ENCODE measurements at places on chromosomes 3 and 15.
A peak's percentile ranks its signal among the peaks of the same experiment; 100 is the strongest.

DNA sequence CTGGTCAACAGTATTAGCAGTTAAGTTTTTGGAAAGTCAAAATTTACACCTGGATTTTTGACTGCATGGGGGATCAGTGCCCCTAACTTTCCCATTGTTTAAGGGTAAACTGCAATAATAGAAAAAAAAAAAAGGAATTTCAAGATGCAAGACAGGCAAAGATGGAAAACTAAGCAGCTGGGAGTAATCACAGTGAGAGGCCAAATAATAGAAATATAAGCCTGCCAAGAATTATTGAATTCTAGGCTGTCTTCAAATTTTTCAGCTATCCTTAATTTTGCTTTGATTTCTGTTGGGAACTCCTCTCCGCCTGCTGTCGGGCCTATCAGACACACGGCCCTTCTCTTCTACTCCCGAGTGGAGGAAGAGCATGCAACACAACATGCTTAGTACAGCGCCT is 215.5 kb upstream of the LMCD1 start:
- DNase-seq: no peak

DNA sequence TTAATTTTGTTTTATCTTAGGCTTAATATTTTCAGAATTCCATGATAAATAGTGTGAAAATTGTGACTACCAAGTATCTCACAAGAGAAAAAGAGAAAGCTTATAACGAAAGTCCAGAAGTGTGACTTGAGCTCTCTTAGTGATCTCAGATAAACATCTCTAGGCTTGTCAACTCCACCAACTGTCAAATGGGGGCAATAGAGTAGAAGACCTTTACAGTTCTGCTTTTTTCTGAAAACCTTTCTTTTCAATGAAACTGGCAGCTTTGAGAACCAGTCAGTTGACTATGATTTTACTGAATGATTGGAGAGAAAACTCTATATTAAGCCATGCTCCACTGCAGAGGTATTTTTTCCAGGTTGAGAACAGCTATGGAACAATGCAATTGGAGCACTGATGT is 119.2 kb upstream of the TP63 start:
- no peak for DNase-seq

DNA sequence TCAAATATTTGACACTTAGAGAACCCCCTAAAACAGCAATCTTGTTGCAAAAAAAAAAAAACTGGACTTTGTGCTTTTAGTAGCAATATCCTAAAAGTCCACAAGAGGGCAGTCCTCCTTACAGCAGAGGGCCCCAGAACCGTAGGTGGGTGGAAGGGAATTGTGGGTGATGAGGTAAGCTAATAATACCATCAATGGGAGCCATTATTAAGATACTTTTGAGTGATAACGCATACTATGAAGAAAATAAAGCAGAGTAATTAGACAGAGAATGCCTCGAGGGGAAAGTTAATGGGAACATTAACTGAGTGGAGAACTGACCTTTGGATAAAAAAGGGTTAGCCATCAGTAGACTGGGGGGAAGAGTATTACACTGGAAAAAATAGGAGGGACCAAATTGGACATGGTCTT is 229.9 kb downstream of the THRB start:
- DNase-seq: no peak

DNA sequence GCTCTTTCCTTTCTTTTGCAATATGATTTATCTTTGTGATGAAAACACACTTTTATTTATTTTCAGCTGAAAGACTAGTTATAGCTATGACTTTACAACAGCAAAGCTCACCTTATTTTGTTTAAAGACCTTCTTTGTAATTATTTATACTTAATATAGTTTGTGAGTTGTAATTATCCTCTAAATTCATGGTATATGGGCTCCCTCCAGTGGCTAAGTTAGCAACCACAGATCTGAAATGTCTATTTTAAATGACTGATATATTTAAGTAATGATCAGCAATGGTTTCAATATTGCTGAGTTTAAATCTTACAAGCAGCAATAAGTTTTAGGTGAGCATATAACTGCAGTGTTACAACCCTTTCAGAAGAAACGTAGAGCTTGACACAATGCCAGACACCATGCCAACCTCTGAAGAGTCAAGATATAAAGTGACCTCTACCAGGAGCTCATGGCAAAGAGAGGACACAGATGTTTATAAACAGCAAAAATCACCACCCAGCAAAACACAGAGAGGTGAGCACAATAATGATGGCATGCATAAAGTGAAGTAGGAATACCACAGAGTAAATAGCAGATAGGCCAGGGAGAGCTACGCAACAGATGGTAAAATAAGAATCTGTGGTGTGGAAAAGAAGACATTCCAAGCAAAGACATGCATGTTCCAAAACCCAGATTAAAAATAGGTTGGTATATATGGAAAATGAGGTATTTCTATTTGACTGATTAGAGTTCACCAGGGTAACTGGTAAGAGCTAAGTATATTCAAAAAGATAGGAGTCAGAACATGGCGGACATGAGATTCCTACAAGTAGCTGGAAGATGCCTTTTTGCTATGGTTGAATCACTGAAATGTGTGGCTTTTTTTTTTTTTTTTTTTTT is 143.7 kb upstream of the ZNF385D start:
- DNase-seq: no peak

- no peak for DNase-seq
Measured at GRCh38 chr3:186216900-186217819, 108.3 kb upstream of the ETV5 start.

GRCh38 chr3:93969443-93969842 is 4.3 kb downstream of the PROS1 start:
- DNase-seq: no peak

GRCh38 chr15:44366971-44367370 is 60.5 kb upstream of the CTDSPL2 start:
- no peak for DNase-seq

- DNase-seq: no peak
Measured at GRCh38 chr3:107206141-107206540, 171.1 kb upstream of the CCDC54 start.

DNA sequence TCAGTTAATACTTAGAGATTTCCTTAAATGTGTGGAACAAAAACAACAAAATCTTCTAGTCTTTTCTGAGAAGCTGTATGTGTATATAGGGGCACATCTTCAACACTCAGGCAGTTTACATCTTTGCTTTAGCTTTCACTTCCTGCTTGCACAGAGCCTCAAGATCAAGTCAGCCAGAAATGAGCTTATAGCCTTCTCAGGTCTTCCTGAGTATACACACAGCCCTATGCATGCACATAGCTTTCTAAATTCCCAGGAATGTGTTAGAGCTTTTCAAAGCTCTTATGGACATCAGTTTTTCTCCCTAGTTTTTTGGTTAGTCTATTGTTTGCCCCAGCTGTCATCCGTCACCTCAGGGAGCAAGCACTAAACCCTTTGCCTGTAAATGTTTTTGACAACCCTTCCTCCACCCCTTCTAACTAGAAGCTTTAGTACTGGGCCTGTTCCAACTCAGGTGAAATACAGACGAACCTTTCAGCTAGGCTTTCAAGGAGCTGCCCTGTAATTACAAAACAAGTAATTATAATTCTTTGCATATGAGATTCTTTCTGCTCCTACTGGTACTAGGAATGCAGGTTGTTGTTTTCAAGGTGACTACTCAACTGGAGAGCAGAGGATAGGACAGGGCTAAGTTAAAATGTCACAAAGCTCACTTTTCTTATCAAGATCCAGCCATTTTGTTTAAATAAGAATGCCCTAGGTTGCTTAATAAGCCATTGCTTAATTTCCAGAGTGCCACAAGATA is 22.6 kb upstream of the MTMR10 start:
- DNase-seq: no peak

GRCh38 chr3:34934660-34935059 is 704.7 kb upstream of the ARPP21 start:
- DNase-seq: no peak

DNA sequence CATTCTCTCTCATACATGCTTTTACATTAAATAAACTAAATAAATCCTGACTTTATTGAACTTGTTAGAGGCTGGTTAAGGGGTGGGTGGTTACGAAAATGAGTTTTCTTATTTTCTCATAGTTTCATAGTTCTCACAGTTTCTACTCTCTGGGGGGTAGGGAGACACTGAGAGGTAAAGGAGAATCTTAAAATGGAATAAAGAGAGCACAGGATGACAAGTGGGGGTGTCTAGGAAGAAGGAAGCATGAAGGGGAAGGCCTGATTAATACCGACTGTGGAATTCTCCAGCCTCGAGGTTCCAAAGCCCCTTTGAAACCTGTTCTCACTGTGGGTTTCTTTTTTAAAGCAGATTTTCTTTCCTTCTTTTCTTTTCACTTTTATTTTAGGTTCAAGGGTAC is 66.4 kb upstream of the TRA2B start:
- DNase-seq: no peak

GRCh38 chr3:155556531-155556930 is 188.3 kb downstream of the PLCH1 start:
- no peak for DNase-seq

DNA sequence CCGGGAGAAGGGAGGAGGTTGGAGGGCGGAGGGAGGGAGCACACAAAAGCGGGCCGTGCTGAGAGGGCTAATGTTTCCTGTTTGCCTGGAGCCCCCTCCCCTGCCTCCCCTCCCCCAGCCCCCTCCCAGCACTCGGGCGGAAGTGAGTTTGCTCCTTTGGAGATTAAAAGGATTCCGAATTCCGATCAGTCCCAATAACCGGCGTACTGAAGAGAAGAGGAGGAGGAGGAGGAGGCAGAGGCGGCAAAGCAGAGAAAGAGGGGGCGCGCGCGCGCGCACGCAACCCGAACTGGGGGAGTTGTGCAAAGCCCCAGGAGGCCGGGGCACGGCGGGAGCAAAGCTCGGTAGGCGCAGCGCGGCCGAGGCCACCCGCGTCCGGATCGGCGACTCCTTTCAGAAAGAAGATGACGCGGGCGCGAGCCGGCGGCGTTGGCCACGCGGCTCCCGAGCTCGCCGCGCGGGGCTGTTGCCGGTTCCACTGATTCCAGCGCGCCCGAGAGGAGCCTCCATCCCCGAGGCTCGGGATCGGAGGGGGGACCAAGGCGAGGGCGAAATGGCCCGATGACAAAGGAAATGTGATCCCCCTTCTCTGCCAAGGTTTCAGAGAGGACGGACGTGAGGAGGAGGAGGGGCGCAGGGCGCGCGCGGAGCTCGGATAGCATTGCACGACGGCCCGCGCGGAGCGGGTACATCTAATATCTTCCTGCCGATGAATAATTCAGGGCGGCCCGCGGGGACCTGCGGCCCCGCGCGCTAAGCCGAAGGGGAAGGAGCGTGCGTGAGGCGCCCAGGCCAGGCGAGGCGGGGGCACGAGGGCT is 1.1 kb upstream of the TRIM71 start:
- DNase-seq: peak; percentile 88

- no peak for DNase-seq
Measured at GRCh38 chr3:21704796-21705195, 46.2 kb downstream of the ZNF385D start.

- no peak for DNase-seq
Measured at GRCh38 chr3:63400246-63400860, 122.2 kb downstream of the SYNPR start.

DNA sequence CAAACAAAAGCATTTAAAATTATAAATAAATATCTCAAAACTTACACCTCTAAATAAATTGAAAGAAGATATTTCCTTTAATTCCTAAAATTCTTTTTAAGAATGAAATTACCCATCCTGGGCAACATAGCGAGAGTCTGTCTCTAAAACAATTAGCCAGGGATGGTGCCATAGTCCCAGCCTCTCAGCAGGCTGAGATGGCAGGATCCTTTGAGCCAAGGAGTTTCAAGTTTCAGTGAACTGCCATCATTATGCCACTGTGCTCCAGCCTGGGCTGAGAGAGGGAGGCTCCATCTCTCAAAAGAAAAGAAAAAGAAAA is 25.4 kb downstream of the AADAC start:
- no peak for DNase-seq

- no peak for DNase-seq
Measured at GRCh38 chr15:81497238-81497637, 123.2 kb upstream of the TMC3 start.

DNA sequence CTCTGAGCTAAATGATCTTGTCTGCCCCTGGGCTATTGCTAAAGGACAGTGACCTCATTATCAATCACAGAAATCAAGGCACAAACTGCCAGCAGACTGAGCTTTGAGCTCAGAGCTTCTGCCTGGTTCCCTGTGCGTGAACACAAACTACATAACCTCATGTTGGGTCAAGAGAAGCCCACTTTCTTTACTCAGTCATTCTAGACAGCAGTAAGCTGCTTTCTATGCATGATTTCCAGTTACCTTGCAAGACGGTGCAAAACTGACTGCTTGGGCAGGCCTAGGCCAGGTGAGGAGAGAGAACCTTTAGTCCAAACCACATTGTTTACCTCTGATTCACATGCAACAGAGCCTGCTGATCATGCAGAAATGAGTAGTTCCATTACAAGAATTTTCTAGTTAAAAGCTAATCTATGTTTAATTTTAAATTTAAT is 75.1 kb downstream of the ARRDC4 start:
- DNase-seq: no peak

DNA sequence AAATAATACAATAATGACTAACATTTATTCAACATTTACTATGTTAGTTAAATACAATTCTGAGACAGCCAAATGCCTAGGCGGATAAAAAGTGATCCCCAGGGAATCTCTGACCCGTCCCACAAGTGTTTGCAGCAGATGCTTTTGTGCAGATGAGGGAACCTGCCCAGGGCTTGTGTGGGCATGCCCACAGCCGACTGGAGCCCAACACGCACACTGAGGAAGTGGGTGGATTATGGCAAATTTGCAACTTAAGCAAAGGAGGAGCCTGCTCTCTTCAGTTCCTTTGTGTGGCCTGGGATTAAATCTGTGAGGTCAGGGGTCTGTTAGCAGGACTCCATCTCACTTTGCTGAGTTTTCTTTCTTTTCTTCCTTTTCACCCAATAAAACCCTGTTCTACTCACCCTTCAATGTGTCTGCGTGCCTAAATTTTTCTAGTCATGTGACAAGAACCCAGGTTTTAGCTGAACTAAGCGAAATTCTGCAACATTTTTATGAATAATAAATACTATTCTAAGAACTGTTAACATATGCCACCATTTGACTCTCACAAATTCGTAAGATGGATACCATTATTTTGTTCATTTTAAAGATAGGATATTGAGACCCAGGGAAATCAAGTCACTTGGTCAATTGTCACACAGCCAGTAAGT is 13.9 kb upstream of the RTP1 start:
- DNase-seq: no peak

DNA sequence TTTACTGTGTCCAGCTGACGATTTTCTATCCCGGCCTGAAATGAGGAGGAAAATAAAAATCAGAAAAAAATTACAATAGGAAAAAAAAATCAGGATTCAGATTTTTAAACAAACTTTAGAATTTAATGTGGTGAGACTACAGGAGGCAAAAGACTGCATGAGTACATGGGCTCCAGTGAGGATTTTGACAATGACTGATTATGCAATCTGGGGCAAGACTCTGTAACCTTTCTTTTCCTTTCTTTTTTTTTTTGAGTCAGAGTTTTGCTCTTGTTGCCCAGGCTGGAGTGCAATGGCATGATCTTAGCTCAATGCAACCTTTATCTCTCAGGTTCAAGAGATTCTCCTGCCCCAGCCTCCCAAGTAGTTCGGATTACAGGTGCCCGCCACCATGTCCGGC is 29.9 kb downstream of the SPG11 start:
- no peak for DNase-seq

DNA sequence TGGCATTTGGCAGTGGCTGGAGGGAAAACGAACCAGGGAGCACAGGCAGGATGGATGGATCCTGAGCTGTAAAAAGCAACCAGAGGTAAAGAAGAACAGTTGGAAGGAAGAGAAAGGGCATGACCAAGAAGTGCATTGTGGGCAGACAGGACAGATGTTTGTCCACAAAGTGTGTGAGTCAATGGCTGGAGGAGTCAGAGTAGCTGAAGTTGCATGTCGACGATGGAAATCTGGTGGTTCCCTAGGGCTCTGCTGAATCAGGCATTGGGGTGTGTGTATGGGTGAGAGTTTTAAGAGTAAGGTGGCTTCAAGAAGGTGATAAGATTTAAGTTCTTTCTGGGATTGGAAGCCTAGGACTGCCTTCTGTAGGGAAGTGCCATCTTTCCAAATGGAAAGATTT is 214.0 kb upstream of the BHLHE40 start:
- DNase-seq: no peak

All from WTC11 (cell line).